ENCODE measurements at places on chromosomes 6 and 20.

DNA sequence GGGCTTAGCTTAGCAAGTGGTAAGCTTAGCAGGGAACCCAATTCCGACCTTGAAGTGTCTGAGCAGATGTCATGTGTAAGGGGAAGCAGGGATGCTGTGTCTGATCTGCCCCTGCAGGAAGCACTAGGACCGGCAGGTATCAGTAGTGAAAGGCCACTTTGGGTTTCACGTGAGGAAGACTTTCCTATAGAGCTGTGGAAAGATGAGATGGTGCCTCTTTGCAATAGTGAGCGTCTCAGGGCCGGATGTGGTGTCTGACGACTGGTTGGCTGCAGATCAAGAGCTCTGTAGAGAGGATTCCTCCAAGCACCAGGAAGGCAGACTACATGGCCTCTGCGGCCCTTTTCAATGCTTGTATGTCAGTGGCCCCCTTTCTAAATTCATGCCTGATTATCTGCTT lies 98.3 kb downstream of the TIAM2 start:
- DNase-seq, result no peak

- DNase-seq, result no peak
These were observed 235.3 kb upstream of the CEP162 start for GRCh38 chr6:84462698-84463097.

DNA sequence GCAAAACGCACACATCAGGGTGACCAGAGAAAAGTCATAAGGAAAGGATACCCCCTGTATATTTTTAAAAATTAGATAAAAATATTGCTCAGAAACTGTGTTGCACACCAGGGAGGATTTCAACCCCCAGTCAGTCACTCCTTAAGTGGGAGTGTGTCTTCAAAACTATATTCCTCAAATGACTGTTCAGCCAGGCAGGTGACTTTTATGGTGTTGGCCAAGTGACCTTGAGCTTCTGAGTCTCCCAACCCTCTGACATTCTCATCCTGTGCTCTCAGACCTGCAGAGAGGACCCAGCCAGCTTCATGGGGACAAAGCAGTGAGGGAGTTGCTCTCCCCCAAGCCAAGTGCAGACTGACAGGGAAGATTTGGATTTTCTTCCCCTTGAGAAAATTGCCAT lies 311.9 kb upstream of the JARID2 start:
- DNase-seq, result no peak

DNA sequence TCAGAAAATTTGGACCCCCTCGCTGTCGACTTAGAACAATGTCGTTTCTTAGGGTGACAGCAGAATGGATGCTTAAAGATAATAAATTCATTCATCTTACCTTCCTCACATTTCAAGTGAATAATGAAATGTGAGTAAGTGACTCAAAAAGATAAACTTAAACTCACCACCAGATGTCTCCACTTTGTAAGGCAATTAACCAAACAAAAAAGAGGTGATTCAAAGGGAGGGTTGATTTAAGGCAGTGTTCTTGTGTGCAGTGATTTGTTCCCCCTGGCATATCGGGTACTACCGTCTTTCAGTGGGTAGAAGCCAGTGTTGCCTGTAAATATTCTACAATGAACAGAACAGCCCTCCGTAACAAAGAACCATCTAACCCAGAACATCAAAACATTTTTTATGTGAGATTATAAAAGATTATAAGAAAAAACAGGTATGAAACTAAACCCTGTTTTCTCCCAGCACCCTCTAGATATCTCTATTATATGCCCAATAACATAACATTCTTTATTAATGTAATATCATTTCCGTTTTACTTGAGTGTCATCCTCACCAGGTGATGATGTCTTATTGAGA lies 589.7 kb downstream of the CBLN4 start:
- DNase-seq, result no peak

DNA sequence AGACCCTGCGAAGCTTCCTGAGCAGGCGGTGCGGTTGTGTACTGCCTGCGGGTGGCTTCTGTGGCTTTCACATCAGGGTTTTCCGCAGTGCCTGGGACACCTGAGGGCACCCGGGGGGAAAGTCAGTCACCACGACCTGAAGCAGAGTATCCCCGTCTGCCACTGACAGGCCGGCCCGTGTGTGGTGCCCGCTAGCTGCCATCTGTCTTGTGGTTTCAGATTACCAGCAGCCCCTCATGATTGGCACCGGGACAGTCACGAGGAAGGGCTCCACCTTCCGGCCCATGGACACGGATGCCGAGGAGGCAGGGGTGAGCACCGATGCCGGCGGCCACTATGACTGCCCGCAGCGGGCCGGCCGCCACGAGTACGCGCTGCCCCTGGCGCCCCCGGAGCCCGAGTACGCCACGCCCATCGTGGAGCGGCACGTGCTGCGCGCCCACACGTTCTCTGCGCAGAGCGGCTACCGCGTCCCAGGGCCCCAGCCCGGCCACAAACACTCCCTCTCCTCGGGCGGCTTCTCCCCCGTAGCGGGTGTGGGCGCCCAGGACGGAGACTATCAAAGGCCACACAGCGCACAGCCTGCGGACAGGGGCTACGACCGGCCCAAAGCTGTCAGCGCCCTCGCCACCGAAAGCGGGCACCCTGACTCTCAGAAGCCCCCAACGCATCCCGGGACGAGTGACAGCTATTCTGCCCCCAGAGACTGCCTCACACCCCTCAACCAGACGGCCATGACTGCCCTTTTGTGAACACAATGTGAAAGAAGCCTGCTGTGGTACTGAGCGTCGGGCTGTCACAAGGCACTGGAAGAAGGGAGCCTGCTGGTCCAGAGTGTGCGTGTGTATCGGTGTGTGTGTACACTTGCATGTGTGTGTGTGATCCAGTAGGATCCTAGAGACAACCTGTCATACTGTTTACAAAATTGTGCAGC lies 54.4 kb downstream of the GOPC start:
- DNase-seq, result no peak

- DNase-seq, result no peak
These were observed 111.4 kb downstream of the ATXN1 start for GRCh38 chr6:16649890-16650289.

GRCh38 chr6:155340464-155341129 lies 26.3 kb upstream of the TFB1M start:
- no peak for DNase-seq

GRCh38 chr20:57079031-57080005 lies 187.1 kb downstream of the BMP7 start:
- no peak for DNase-seq

- no peak for DNase-seq
These were observed 134.6 kb downstream of the SYNE1 start for GRCh38 chr6:152502421-152503188.

- DNase-seq, result no peak
These were observed 609.5 kb upstream of the ARID1B start for GRCh38 chr6:156167625-156168071.

GRCh38 chr6:161493576-161494118 lies 219.8 kb upstream of the AGPAT4 start:
- DNase-seq, result no peak

DNA sequence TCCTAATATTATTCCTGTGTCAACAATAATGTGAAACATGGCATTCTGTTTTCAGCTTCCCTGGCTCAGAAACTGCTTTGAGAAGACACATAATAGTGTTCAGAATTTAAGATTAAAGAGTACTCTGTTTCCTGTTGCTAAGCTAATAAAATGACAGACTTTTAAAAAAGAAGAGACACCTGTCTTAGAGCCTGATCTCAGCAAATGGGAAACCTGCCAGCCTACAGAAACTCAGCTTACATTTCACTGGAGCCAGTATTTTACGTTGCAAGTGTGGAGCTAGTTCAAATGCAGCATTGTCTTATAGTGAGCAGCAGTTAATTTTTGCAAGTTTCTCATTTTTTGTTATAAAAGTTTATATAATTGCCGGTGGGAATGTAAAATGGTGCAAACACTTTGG lies 28.8 kb downstream of the KIZ start:
- no peak for DNase-seq

Measured in GM18507 (cell line).